ENCODE measurements at places on chromosomes 4 and X.

GRCh38 chrX:65720381-65720964 is 53.0 kb downstream of the MSN start:
- no peak for DNase-seq

DNA sequence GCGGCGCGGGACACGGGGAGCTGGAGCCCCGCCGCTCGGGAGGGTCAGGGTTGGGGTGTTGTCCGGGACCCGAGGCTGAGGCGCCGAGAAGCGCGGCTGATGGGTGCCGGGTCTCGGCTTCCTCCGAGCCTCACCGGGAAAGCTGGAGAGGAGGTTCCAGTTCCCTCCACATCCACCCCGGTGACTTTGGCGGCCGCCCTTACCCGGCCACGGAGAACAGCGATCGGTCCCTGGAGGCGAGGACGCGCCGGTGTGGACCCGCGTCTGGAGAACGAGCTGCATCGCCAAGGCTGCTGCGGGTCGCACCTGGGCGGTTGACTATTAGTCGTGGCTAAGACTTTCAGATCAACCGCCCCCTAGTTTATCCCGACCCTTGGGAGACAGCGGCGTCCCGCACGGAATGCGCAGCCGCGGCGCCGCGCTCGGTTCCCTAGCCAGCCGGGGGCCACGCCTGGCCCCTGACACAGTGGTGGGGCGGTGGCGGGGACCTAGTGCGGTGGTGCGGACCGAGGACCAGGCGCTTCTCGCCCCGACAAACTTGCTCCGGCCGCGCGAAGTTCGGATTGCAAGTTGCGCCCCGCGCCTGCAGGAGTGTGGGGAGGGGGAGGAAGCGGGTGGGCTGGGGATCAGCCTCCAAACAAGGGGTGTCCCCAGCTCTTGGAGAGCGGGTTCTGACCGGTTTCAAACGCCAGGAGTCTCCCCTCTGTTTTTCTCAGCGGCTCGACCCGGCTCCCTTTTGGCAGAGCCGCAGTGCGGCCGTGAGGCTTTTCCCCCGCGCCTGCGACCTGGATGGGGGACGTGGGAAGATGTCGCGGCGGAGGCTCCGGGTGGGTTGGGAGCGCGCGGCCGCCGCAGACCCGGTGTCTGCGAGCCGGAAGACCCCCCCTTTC is 568 bp downstream of the FHDC1 start:
- peak; percentile 32 for DNase-seq

GRCh38 chrX:128458888-128459287 is 406.7 kb upstream of the ACTRT1 start:
- DNase-seq: no peak

- DNase-seq: no peak
These were observed 1.9 kb upstream of the CITED1 start for GRCh38 chrX:72307646-72308051.

DNA sequence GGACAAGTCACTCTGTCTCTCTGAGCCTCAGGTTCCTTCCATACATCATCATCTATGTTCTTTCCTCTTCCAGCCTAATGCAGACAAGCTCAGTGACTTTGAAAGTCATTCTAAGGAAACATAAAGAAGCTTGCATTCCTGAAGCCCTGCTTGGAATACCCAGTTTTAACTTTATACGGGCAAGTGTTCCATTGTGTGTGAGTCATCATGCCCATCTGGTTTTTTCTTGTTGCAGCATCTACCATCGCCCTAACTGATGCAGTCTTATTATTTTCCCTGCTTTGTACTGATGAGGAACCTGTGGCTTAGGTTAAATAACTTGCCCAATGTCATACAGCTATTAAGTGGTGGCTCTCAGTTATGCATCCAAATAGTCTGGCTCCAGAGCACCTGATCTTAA is 177.9 kb upstream of the RAI2 start:
- DNase-seq: no peak

DNA sequence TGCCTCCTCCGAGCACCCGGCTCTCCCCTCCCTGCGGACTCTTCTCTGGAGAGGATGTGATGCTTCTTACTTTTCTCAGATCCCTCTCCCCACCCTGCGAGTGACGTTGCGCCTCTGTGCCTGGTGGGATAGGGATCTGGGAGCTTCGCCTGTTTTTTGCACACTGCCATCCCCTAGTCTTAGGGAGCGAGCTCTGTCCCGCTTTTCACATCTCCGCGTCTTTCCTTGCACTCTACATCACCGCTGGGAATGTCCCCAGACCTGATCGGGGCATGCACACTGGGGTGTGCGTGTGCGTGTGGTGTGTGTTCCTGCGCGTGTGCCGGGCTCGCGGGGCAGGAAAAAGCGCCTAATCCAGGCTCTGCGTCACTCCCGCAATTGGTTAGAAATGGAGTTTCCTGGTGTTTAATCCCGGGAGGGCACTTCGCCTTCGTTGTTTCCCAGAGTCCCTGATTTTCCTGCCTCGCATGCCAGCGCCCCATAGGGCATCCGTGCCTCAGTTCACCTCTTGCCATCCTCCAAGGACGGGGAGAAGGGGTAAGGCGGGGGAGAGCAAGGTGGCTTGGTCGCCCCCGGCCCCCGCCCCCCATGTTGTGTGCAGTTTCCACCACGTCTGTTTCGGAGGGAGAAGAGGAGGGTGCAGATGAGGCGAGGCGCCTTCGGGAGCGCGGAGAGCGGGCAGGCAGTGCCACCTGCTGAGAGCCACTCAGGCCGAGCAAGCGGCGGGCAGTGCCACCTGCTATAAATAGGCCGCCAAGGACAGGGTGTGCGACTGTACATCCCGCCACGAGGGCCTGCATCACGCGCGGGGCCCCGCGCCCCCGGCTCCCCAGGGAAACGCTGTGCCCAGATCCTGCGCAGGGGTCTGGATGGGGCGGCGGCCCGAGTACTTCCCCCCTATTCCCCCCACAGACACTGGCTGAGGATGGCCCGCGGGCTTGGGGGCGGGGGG is 759 bp upstream of the TBC1D1 start:
- no peak for DNase-seq

DNA sequence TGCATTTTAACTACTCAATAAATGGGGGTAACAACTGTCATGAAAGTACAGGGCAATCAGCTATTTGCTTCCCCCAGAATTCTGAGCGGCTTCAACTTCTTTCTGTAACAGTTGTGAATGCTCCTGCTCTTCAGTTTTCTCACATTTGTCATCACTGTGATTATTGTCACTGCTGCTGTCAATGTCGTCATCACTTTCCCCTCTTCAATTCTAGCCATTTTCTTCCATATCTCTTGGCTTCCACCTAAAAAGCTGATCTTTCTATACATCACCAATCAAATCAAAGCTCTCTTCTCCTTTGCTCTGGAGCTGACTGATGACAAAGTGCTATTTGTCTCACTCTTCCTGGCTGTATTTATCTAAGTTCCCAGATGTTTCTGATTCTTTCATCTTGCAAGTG is 125.6 kb downstream of the COMMD8 start:
- DNase-seq: no peak

DNA sequence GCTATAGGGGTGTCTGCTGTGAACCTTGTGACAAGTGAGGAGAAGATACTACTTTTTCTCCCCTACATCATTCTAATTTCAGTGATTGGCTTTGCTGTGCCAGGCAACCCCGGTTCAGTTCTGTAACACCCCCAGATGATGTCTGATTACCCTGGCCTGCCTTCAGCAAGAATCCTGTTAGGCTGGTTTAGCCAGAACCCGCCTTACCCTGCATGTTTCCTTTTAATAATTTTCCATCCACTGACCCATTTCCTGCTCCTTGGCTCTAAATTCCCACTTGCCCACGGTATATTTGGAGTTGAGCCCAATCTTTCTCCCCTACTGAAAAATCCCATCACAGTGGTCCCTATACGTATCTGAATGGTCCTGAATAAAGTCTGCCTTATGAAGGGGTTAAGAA is 46.5 kb upstream of the HPSE start:
- no peak for DNase-seq

DNA sequence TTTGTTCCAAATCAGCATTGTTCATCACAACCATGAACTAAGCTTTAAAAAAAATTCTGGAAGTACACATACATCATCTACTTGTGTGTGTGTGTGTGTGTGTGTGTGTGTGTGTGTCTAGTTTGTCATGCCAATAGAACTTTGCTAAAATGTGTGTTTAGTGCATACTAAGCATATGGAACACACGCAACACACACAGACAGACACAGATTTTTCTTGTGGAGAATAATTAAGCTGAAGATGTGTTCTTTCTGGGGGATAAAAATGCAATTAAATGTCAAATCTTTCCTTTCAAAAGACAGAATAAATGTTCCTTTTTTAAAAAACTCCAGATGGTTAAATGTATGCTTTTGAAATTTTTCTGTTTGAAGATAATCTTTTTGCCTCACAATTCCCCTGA is 530.4 kb upstream of the INTU start:
- DNase-seq: no peak

DNA sequence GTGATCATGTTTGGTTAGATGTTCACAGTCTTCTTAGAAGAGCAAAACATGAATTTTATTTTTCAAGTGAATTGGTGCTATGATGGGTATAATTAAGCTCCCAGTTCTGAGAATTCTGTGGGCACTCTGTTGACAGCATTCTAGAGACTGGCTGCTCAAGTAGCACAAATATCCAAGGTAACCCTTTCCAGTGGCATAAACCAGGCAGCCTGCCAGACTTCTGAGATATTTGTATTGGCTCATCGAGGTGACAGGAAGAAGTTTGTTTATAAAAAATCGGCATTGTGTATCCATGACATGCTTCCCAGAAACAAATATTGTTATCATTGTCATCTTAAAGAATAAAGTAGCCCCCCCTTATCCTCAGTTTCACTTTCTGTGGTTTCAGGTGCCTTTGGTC is 28.3 kb downstream of the LANCL3 start:
- no peak for DNase-seq

GRCh38 chrX:110180928-110181310 is 137.0 kb downstream of the AMMECR1 start:
- DNase-seq: no peak

DNA sequence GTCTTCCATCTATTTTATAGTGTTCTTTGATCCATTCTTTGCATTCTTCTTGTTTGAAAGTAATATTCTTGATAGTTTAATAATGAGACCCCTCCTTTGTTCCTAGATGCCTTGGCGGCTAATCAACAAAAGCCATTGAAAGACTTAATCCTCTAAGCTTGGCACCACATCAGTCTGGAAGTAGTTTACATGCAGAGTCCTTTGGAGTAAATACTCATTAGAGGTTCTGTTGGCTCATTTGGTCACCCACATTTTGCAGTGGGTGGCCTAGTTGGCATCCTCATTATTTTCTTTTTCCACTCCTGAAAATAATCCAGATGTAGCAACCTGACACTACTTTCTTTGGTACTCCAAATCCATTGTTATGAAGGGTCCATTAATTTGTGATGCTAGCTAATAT is 64.5 kb downstream of the DKK2 start:
- no peak for DNase-seq

GRCh38 chr4:178205826-178206225 is 763.6 kb upstream of the AGA start:
- no peak for DNase-seq

GRCh38 chr4:38949411-38950051 is 81.9 kb downstream of the FAM114A1 start:
- DNase-seq: peak; percentile 22

DNA sequence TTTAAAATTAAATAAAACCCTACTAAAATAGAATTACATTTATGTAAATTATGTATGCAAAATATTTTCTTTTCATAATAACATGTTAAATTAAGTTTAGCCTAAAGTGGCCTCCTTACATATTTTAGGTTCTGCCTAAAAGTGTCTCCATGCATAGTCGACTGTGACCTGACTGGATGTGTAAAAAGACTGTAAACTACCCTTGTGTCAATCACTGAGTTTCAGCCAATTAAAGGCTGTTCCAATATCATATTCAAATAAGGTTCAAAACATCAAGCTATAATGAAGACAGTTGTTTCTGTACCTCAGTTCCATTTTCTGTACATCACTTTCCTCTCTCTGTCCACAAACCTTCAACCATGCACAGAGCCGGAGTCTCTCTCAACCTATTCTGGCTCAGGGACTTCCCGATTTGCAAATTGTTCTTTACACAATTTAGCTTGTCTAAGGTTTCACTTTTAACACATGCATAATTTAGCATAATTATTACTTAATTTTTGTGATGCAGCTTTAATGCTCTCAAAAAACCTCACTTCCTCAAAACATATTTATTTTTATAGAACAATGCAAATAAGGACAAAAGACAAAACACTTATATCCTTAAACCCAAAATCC is 60.1 kb downstream of the SH3RF1 start:
- DNase-seq: no peak

DNA sequence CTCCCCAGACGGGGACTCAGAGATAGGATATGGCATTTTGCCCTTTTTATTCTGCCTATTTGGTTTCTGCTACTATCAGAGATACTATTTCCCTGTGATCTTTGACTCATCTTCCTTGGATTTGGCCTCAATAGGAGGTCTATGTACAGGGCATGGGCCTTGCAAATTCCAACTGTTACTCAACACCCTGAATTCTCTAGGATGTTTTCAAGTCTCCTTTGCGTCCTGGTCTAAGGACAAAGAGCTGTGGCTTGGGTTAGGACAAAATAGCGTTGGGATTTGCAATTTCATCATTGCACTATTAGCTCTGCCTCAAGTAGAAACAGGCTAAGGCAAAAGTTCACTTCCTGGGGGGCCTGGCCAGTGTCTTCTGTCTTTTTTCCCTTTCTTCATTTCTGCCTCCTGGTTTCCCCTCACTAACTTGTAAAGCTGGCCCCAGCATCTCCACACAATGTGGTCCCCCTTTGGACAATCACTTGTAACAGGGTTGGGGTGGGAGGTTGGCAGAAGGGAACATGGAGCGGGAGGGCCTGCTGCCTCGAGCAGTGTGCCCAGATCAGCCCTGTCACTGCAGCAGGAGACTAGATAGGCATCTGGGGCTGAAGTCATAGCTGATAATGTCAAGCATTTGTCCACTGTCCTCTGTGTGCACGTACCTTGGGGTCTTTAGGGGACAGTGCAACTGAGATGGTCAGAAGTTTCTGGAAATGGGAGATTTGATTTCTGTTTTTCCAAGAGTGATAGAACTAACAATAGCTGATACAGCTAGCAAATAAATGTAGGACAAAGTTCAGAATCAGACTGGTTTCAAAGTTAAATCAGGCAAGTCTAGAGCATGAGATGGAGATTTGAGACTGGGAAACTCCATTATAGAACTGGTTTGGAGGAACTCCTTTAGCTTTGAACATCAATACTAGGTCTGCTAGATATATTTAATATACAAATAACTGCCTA is 25.8 kb upstream of the STBD1 start:
- DNase-seq: no peak

DNA sequence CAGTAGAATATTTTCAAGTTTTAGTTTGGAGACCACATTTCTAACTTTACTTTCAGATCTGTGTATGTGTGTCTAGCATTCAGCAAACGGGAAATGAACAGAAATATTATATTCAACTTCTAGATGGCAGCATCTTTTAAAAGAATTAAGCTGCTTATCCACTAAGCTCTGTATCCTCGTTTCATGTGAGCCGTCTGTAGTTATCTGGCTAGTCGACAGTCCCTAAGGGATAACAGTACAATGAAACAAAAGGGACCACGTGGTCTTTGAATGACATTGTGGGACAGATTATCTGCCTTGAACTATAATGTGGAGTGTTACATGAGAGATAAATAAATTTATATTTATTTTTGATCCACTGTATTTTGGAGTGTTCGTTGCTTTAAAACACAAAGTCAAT is 35.8 kb upstream of the PRSS12 start:
- DNase-seq: no peak

Measured in stimulated activated CD4-positive, alpha-beta T cell treated with anti-CD3 and anti-CD28 coated beads, Interleukin-2, amount 100 ng/mL, for 24 hours (primary cell).